ENCODE measurements at places on chromosomes 3 and 15.

DNA sequence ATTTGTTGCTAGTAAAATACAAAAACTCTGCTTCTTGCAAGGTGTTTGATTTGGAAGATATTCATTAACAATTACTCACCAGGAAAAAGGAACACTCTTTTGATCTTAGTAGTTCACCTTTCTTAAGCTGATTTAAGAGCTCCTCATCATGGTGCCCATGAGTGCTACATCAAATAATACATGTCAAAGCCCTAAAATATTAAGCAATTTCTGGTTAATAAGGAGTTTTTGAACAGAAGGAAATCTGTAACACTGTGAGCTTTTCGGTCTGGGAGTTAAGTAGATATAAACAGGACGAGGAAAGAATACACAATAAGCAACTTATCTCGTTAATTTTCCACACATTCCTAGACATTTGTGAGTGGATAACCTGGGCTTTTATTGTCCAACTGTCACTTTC lies 83.9 kb upstream of the DCBLD2 start:
- DNase-seq, result no peak

DNA sequence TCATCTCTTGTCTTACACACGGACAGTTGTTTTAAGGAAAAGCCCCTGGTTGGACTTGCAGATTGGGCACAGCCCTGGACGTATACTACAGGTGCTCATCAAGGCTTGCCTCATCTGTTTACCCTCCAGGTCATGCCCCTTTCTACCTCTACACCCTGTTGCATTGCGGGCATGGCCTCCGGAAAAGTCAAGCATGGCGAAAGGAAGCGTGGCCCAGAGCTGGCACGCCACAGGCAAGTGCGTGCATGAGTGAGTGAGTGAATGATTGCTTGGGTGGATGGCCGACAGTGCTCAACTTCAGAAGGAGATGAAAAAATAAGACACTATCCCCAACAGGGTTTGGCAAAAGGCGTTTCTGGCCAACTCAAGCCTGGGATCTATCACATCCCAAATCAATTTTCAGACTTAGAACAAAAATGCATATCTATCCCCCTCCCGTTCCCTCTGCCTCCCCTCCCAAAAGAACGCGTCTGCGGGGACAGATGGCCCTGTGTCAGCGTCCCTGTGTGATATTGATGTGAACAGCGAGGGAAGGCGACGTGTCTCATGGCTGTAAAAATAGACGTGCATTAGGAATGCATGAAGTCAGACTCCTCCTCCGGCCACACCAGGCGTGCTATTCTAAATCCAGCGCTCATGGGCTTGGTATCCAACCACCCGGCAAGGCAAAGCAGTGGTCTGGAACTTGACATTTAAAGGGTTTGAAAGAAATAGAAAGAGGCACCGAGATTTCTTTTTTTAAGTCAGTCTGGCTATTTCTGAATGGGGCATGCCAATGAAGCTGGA lies 96.0 kb downstream of the RPLP1 start:
- DNase-seq, result no peak

DNA sequence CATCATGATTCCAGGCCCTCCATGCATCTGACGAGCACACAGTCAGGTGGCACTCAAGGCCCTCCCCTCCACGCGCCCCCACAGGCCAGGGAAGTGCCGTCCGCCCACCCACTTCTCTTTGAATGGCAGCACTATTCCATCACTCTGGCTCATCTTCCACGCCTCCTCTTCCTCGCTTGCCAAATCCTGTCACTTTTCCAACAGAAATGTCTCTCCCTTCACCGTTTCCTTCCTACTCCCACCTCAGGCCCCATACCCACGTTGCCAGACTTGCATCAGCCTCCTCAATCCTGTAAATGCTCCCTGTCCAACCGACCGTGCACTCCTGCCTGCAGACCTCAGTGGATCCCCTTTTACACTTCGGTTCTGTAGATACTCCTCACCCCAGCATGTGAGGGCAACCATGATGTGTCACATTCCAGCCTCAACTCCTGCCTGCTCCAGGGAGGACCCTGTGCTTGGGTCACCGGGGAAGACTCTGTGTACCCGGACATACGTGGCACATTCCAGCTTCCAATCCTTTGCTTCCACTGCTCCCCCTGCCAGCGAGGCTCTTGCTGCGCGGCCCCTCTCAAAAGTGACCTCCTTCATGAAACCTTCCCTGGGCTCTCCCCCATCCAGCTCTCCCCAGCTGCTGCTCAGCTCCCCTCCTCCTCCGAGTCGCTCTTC lies 29.6 kb downstream of the ADCY5 start:
- no peak for DNase-seq

GRCh38 chr15:34496207-34496995 lies 58.8 kb upstream of the GOLGA8A start:
- DNase-seq, result no peak

- DNase-seq, result no peak
These were observed 22.5 kb downstream of the NRROS start for GRCh38 chr3:196662033-196662432.

DNA sequence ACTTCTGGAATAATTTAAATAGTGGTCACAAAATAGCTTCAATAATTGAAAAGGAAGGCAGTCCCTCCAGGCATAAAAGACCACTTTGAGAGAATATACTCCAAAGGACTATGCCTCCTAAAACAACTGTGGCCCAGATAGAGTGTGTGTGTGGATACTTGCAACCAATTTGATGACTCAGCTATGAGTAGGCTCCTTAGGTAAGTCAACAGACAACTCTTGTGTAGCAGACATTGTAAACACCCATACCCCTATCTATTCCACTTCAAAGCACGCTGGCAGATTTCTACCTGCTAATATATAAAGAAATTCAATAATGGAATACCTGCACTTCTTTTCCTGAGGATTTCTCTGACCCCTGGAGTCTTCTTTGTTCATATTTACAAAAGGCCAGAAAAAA lies 254.5 kb downstream of the NEK10 start:
- no peak for DNase-seq

GRCh38 chr3:194424953-194425352 lies 25.9 kb upstream of the GP5 start:
- no peak for DNase-seq

DNA sequence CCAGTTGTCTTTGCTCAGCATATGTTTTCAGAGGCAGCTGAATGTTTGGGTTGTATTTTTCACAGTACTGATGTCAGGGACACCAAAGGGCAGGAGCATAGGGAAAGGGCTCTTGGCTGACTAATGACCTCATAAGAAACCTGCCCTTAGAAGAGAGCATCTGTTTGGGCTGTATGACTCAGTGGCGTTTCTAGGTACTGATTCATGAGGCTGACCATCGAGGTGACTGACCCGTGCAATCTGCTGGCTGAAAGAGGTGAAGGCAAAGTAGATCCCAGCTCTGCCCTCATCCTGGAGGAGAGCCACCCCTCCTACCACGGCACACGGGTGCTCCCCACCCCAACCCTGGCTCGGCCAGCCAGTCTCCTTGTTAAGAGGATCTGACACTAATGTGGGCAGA lies 8.3 kb downstream of the LMCD1 start:
- no peak for DNase-seq

GRCh38 chr3:126959921-126960603 lies 22.9 kb upstream of the PLXNA1 start:
- no peak for DNase-seq

GRCh38 chr3:107846279-107846852 lies 244.5 kb downstream of the CD47 start:
- no peak for DNase-seq

DNA sequence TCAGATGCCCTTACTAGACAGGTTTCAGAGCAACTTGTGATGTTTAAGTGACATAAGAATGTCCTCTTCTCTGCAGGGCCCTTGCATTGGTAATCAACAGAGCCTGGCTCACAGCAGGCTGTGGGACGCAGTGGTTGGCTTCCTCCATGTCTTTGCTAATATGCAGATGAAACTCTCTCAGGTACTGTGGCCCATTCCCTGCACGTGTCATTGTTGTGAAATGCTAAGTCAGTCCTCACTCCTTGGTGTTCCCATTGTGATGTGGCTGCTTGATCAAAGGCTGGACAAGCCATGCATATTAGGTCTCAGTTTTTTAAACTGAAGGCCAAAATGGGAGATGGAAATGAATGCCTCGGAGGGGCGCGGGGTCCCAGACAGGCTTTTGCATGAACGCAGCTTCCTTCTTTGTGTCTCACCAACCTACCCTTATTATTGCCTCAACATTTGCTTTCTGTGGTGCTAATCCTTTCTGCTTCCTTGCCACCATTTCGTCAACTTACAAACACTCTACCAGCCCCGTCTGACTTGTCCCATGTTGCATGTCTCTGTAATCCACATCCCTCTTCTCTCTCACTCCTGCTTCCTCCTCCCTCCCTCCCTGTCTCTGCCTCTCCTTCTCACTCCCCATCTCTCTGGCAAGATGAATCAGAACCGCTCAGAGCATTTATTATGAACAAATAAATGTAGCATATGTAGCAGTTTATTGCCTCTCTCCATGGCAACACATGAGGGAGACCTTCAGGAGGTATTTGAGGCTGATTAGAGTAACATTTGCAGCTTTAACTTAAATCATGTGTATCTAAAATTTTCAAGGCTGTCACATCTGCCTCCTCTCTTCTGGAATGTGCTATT lies 133.2 kb upstream of the CHRM5 start:
- DNase-seq, result no peak

- no peak for DNase-seq
These were observed 184.8 kb upstream of the P2RY1 start for GRCh38 chr3:152650177-152650576.

DNA sequence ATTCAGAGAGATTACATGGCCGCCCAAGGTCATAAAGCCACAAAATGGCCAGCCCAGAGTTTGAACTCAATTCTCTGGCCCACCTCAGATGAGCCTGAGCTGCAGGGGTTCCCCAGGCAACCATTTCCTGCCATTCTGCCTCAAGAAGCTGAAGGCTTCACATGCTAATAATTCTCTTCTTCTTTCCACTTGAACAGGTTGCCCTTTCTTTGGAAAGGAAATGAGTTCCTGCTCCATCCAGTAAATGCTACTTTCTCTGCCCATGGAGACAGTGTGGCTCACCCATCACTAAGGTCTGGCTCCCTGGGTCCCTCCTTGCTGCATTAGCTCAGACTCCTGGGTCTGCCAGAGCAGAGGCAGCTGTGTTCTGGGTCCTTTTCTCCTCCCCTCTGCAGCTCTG lies 48.2 kb downstream of the TRIM42 start:
- no peak for DNase-seq

DNA sequence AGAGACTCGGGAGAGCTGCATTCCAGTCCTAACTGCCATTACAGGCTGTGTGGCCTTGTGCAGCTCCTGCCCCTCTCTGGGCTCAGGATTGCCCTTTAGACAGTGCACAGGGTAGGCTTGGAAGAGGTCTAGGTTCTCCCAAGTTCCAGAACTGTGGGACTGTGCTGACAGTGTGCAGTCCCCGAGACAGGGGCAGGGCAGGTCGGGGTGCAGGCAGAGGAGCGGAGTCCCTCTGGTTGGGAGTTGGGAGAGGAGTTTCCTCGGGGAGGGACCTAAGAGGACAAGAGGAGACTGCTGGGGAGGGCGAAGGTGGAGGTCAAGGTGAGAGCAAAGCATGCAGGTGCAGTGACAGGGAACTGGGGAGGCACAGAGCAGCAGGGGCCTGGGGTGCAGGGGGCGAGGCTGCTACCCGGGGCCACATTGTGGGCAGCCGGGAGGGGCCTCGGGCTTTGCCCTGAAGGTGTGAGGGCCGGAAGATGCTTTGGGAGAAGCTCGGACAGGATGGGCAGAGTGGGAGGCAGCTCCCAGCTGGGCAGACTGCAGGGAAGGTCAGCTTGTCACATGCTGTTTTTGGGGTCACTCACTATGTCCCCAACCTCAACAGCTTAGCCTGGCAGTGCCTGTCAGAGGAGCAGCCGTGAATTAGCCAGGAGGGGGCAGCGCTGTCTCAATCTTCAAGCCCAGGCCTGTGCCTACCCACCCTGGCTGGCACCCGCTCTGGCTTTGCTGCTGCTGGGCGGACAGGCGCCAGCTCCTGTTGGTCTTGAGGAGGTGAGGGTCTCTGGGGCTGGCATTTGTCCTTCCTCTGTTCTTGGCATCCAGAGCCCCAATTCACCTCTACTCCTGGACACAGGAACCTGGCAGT lies 15.4 kb upstream of the CSPG4 start:
- DNase-seq, result peak; percentile 54

- no peak for DNase-seq
These were observed 242.6 kb upstream of the TOPAZ1 start for GRCh38 chr3:43998836-43999727.

GRCh38 chr15:63942486-63943365 lies 103.6 kb downstream of the DAPK2 start:
- DNase-seq, result no peak

- DNase-seq, result no peak
These were observed 3.3 kb upstream of the TIPIN start for GRCh38 chr15:66359740-66360139.

GRCh38 chr15:70907784-70908471 lies 15.3 kb downstream of the LRRC49 start:
- DNase-seq, result no peak

DNA sequence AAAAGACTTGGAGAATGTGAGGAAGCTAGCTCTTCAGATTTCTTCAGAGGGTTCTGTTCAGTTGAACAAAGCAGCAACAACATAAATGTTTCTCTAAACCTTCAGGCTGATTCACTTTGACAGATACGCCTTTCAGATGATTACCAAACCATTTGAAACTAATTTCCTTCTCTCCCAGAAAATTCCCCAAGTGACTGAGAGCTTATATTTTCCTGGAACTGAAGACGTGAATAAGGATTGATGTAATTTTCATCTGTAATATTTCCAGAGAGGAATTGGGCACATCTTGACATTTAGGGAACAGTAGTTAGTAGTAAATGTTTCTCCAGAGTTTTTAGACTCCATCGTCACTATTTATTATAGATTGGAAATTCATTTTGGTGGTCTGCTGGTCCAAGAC lies 108.6 kb upstream of the AADACL2 start:
- no peak for DNase-seq

Measured in stimulated activated CD8-positive, alpha-beta memory T cell treated with anti-CD3 and anti-CD28 coated beads, Interleukin-7, amount 100 ng/mL, for 1 hour (primary cell).